Epithelial cell of umbilical artery (primary cell): ENCODE measurements at places on chromosomes 12 and 14. TPM values are rescaled to one million over a fixed set of nuclear protein-coding genes. Genes with fewer than 3 reads are reported as not detected.

OR10G2 gene
- not detected in 2 replicates for total RNA-seq

KRT72 gene
- not detected in 2 replicates for total RNA-seq

CACNB3 gene
- 14.1 and 15.3 TPM in 2 replicates for total RNA-seq

ALDH2 gene
- total RNA-seq: 37.7 and 47.1 TPM in 2 replicates

PMEL gene
- total RNA-seq: 0.65 and 1.8 TPM in 2 replicates

GARIN6 gene
- not detected in 2 replicates for total RNA-seq

SIX1 gene
- 0.46 and 0.97 TPM in 2 replicates for total RNA-seq

CLEC9A gene
- not detected in 2 replicates for total RNA-seq

PTPRR gene
- total RNA-seq: 2.0 and 2.3 TPM in 2 replicates

OR6S1 gene
- total RNA-seq: not detected in 2 replicates

MAP1LC3B2 gene
- 0.32 TPM in 1 of 2 replicates, not detected in the other for total RNA-seq

AEBP2 gene
- 24.0 and 30.7 TPM in 2 replicates for total RNA-seq

ZFHX2 gene
- under 0.01 and 0.46 TPM in 2 replicates for total RNA-seq

TNS2 gene
- 21.1 and 30.9 TPM in 2 replicates for total RNA-seq

SUPT16H gene
- 97.1 and 148 TPM in 2 replicates for total RNA-seq

ABCD2 gene
- total RNA-seq: not detected in 2 replicates

TRHDE gene
- 0.32 and 3.8 TPM in 2 replicates for total RNA-seq

OR6C75 gene
- not detected in 2 replicates for total RNA-seq
